ENCODE measurements at places on chromosomes 16 and 17. TPM values are rescaled to one million over a fixed set of nuclear protein-coding genes. Genes with fewer than 3 reads are reported as not detected.

DNA sequence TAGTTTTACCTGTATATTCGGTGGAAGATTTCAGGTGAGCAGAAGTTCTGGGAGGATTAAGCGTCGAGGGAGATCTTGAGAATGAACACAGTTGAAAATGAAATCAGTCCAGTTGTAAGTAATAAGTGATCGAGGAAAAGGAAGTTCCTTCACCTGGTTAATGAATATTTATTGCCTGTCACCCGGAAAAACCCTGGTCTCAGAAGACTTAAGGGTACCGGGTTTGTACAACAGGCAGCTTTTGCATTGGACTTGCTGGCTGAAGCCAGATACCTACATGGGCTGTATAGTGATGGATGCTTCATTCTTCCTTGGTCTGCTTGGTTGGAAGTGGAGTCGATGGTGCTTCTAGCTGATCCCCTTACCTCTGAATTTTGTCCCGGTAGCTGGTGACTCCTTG is 72.7 kb downstream of the PRKCA start:
- DNase-seq = no peak

DNA sequence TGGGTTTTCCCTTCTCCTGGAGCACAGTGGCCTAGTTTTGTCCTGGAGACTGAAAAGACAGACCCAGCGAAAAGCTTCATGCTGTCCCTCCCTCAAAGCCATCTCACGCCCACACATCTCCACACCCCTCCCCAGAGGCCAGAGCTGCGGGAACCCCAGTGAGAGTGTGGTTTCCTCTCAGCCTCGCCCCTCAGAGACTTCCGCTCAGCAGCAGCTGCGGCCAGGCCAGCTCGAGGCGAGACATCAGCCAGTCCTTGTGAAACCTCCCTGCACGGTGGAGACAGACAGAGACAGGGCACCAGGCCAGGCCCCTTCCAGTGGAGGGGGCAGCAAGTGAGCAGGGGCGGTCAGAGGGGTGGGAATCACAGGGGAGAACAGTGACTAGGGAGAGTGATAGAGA is 77.0 kb upstream of the TNRC6C start:
- peak; percentile 55 for DNase-seq

DNA sequence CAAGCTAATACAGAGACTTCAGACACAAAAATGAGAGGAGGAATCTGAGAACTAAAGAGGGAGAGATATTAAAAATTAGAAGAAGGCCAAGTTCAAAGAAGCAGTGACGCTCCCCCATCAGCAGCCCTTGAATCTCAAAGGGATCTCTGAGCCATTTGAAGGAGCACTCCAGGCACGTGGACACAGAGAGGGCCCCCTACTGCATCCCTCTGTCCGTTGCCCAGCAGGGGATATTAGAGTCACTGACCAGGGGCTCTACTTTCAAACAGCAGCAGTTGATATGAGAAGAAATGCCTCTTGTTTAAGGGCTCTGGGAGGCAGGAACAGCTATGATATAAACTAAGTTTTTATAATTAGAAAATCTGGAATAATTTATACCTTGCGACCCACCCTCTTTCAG is 479.0 kb upstream of the SALL1 start:
- no peak for DNase-seq

DNA sequence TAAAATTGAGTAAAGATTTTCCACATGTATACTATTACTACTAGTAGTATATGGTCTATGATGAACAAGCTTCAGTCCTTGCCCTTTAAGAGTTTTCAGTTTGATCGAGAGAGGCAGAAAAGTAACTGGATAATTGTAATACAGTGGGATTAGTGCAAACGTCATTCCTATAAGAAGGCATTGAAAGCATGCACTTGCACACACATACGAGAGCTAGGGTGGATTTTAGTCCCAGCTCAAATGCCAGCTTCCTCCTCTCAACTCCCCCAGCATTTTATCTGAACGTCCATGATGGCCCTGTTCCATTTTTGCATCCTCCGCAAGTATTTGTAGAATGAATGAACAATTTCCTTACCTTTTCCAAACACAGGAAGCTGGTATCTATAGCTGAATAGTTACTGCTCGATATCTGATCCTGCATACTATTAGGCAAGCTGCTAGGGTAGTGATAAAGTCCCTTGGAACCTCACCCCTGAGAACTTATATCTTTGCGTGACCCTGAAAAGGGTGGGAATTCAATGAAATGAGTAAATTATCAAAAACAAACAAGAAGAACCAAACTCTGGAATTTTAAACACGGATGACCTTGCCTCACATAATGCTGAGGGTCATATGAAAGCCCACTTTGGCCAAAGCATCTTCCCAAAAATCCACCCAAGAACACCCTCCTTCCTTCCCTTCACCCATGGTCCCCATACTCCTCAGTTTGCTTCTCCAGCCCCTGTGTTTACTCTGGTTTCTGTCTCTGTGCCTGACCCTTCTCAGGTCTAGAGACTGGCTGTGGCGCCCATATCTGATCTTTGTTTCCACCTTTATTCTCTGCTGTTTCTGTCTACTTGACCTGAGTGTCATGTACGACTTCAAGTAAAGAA is 60.5 kb downstream of the TMEM100 start:
- DNase-seq = no peak

- peak; percentile 65 for DNase-seq
These were observed 48.2 kb upstream of the CDC42EP4 start for GRCh38 chr17:73359987-73360410.

DNA sequence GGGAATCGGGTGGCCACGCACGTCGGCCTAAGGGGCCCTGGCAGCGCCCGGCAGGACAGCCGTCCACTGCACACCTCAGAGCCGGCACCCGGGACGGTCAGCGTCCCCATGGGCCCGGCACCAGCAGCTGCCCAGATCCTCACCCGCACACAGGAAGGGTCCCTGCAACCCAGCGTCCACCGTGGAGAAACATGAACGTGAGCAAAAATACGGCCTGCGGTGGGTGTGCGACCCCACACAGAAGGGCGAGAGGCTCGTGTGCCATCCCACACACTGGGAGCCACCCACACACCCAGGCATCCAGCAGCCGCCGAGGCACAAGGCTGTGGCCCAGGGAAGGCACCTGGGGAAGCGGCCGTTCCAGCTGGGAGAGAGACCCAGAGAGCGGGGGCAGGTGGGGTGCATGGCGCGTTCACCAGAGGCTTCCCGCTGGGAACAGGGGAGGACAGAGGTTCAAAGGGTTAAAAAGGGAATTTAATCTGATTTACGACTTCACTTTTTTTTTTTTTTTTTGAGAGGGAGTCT is 6.4 kb downstream of the PIEZO1 start:
- DNase-seq = no peak

GRCh38 chr16:61263400-61263799 is 772.8 kb downstream of the CDH8 start:
- DNase-seq = no peak

GRCh38 chr16:64782484-64782883 is 339.4 kb downstream of the CDH11 start:
- DNase-seq = no peak

GRCh38 chr16:68737046-68737729 is at the start of gene CDH1:
Gene CDH1, plus strand, starts transcription at chr16:68737292. Its CDS starts 124 bp downstream, at chr16:68737416.
- DNase-seq = peak; percentile 89

GRCh38 chr17:75673487-75673886 is 6.3 kb downstream of the SAP30BP start:
- no peak for DNase-seq

DNA sequence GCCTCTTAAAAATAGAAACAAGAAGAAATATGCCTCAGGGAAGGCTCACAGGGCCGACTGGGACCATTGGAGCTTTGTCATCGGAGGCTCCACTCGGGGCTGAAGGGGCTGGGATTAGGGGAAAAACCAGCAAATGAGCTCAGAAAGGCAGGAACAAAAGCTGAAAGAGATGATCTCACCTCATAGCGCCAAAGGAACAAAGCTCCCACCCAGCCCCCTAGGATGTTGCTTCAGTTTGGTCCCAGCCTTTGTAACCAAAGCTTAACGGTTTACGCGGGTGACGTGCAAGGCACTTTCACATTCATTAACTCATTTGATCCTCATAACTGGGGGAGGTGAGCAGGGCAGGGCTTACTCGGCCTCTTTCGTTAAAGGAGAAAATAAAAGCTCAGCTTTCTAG is 168.5 kb upstream of the DYNLRB2 start:
- DNase-seq = no peak

GRCh38 chr17:56995766-56996165 is 17.8 kb downstream of the SCPEP1 start:
- DNase-seq = no peak

DNA sequence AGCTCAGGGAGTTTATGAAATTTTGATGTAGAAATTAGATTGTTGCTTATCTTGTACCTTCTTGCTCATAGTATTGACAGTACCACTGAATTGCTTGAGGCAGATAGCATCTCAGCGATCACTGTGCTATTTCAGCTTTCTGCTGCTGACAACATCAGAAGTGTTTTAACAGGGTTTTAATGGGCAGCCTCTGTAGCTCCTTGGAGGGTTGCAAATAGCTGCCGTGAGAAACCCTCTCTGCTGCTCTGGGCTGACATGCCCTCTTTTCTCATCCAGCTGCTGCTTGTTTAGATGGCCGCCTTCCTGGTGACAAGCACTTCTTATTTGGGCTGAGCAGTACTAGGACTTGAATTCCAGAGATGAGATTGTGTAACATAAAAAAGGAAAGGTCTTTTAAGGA is 180.2 kb upstream of the TBX2 start:
- DNase-seq = no peak

DNA sequence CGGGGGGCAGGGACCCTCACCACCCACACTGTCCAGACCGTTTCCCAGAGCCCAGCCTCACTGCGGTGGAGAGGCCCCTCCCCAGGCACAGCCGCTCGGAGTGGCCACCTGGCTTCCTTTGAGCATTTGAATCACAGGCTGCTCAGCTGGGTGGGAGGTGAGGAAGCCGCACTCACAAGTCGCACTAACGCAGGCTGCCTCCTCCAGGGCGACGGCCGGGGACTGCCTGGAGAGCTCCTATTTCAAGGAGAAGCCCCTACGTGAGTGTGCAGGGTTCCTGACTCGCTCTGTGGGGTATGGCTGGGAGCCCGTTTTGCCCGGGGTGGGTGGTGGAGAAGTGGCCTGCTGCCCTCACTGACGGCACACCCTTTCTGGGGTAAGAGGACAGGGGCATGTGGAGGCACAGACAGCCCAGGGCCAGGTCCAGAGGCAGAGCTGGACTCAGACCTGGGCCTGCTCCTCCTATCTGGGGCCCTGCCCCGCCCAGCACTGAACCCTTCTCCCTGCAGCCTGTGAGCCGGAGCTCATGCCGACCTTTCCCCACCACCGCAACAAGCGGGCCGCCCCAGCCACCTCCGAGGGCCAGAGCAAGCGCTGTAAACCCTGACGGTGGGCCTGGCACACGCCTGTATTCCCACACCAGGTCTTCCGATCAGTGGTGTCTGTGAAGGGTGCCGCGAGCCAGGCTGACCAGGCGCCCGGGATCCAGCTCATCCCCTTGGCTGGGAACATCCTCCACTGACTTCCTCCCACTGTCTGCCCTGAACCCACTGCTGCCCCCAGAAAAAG is 6.2 kb downstream of the SPATA2L start:
- no peak for DNase-seq

DNA sequence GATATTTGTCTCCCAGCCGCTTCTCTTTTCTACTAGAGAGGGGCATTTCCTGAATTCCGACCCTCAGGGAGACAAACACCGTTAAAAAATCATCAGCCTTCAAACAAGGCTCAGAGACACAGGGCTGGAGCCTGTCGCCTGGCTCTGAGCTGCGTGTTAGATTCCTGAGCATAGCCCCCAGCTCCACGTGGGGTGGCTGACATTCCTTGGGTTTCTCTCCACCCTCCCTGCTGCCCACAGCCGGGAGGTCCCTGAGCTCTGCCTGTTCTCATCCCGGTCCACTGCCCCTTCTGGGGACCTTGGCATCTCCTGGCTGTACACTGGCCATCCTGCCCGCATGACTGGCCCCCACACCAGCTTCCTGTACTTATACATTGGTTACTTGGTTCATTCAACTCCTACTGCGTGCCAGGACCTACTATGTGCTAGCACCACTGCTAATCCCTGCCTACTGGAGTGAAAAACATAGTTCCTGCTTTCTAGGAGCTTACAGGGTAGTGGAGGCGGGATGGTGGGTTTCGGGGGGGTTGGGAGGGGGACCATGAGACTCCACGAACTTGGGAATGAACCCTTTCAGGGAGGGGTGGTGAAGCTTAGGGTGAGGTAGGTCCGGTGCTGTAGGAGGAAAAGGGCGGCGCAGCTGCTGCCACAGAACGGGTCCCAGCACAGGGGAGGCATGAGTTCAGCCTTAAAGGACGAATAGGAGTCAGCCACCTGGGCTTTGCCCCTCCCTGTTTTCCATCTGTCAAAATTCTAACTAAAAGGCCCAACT is 52.1 kb upstream of the TMEM132E start:
- no peak for DNase-seq

DNA sequence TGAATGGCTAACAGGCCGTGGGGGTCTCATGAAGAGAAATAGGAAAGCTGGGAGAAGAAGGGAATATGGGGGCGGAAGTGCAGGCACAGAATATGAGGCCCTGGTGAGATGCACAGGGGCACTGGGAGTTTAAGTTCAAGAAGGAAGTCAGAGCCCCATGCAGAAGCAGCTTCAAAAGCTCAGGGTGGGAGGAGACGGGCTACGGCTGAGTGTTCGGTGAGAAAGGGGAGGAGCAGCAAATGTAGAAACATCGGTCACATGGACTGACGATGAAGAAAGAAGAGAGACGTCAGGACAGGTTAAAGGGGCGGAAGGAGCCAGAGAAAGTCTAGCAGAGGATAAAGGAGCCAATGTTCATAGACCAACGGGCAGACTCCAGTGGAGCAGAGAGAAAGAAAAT is 204.5 kb upstream of the ZFHX3 start:
- no peak for DNase-seq

GRCh38 chr17:65742403-65743307 is 181.2 kb upstream of the AXIN2 start:
- peak; percentile 71 for DNase-seq

DNA sequence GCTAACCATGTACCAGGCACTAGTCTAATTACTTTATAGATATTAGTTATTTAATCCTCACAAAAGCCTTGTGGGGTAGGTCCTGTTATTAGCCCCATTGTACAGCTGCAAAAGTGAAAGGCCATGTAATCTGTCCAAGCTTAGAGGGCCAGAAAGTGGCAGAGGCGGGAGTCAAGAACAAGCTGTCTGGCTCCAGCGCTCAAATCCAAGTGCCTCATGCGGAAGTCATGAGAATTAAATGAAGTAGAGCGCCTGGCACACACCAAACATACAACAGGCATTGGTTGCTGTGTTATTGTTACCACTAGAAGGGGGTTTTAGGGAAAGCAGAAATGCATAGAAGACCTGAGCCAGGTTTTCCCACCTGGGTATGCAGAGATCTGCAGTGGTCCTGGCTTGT is 1.2 kb downstream of the AQP8 start:
- DNase-seq = no peak

GRCh38 chr17:77952368-77952767 is 6.1 kb upstream of the TNRC6C start:
- DNase-seq = no peak

The AANAT gene
- not detected for total RNA-seq

The NPIPA3 gene
- 0.67 TPM for total RNA-seq

The CDRT15L2 gene
- total RNA-seq = not detected

The HOXB2 gene
- 3.3 TPM for total RNA-seq

The HOXB6 gene
- 0.32 TPM for total RNA-seq

The MPV17L gene
- total RNA-seq = 7.8 TPM

The PHB1 gene
- 115 TPM for total RNA-seq

The P2RX5 gene
- total RNA-seq = 3.0 TPM

The CHST5 gene
- total RNA-seq = 0.21 TPM

The KRTAP4-9 gene
- total RNA-seq = not detected

The GSG1L gene
- not detected for total RNA-seq

The PRSS21 gene
- 24.3 TPM for total RNA-seq

The GPRC5B gene
- 3.2 TPM for total RNA-seq

The HASPIN gene
- total RNA-seq = 8.9 TPM

The TLCD3B gene
- not detected for total RNA-seq

All from mammary epithelial cell (primary cell).